ENCODE measurements at places on chromosomes 11 and 22.
A peak's percentile ranks its signal among the peaks of the same experiment; 100 is the strongest.

DNA sequence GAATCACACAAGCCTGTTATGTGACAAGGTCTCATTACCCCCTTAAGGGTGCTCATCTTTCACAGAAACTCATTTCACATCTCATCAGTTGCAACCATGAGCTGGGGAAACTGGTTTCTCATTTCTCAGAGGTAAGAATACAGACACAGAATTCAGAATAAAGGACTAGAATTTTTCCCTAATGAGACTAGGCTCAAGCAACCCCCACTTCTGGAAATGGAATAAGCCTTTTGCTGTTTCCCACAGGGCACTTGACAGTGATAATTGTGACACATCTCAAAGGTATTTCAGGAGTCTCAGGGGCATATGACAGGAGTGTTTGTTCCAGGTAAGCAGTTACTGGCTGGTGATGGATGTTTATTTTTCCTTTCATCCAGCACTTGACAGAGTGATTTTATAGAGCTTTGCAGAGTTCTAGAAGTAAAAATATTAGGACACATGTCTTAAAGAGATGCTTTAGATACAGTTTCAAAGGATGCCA lies 112.9 kb upstream of the DDI1 start:
- H3K27ac ChIP-seq, result no peak overlapping the region
- H3K4me3 ChIP-seq, result no peak overlapping the region
- no peak for DNase-seq
- H3K27me3 ChIP-seq, result no peaks in the 10 kb centered on the region
- H3K4me1 ChIP-seq, result no peaks in the 10 kb centered on the region

GRCh38 chr22:42433754-42434682 lies 1.8 kb upstream of the NFAM1 start:
- H3K4me3 ChIP-seq, result no peak overlapping the region
- no peak for DNase-seq
- peaks cover 6% of the 10 kb centered on the region for H3K4me1 ChIP-seq
- H3K27me3 ChIP-seq, result peaks cover 9% of the 10 kb centered on the region
- H3K36me3 ChIP-seq, result no peaks in the 10 kb centered on the region
- H3K27ac ChIP-seq, result no peak overlapping the region

DNA sequence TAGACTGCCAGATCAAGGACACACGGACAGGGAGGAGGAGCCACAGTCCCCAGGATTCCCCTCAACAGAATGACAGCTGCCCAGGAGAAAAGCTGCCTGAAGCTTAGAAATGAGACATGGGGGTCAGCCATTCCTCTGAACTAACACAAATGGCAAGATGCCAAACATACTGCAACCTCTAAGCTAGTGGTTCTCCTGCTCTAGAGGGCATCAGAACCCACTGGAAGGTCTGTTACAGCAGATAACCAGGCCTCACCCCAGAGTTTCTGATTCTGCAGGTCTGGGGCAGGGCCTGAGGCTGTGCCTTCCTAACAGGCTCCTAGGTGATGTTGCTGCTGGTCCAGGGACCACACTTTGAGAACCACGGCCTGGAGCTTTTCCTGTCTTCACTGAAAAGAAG lies 28.6 kb upstream of the BID start:
- H3K4me1 ChIP-seq, result peaks cover 4% of the 10 kb centered on the region
- H3K36me3 ChIP-seq, result peaks cover 8% of the 10 kb centered on the region
- H3K4me3 ChIP-seq, result no peak overlapping the region
- H3K27me3 ChIP-seq, result no peaks in the 10 kb centered on the region
- no peak overlapping the region for H3K27ac ChIP-seq
- no peak for DNase-seq

GRCh38 chr11:64742087-64742888 lies 1.7 kb downstream of the RASGRP2 start:
- no peaks in the 10 kb centered on the region for H3K36me3 ChIP-seq
- peaks cover 6% of the 10 kb centered on the region for H3K27me3 ChIP-seq
- DNase-seq, result peak; percentile 53
- peak overlapping the region; percentile 62 for H3K4me3 ChIP-seq

- H3K27me3 ChIP-seq, result no peaks in the 10 kb centered on the region
- H3K36me3 ChIP-seq, result peaks cover 34% of the 10 kb centered on the region
- no peak overlapping the region for H3K4me3 ChIP-seq
- peaks cover 40% of the 10 kb centered on the region for H3K4me1 ChIP-seq
- DNase-seq, result no peak
Measured at GRCh38 chr11:10796191-10796590, 12.5 kb downstream of the EIF4G2 start.

GRCh38 chr11:45725121-45725520 lies 59.7 kb upstream of the CHST1 start:
- H3K36me3 ChIP-seq, result no peaks in the 10 kb centered on the region
- no peak for DNase-seq
- H3K4me1 ChIP-seq, result peaks cover 19% of the 10 kb centered on the region
- H3K4me3 ChIP-seq, result no peak overlapping the region
- H3K27ac ChIP-seq, result peak overlapping the region; percentile 11

DNA sequence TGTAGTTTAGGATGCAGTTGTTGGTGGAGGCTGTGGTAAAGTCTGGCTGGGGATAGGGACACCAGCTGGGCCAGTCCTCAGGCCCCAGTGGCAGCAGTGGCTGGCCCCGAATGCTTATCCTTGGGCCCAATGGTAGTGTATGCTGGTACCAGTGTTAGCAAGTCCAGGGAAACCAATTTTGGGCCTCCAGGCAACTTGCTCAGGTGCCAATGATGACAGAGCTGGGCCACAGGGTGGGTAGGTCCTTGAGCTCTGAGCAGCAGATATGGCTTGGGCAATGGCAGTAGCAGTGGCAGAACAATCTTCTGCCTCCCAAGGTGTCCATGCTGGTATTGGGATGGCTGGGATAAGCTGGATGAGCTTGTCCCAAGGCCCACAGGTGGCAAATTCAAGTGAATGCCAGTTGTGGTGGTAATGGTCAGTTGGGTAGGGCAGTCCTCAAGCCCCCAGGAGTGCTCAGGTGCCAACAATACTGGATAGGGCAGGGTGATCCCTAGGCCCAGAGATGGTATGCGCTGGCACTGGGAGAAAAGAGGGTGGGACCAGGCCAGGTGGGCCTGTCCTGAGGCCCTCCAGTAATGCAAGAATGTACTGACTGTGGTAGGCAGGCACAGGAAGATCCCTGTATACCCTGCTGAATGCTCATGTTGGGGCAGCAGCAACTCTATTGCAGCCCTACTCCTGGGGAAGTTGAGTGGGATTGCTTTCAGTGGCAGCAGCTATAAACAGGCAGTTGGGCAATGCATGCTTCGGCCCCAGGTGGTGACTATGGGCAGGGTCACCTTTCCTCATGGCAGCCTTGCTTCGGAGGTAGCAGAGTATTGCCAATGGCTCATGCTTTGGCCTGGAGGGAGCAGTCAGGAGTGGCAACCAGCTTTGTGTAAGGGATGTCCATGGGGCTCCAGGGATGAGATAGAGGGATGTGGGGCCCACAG lies 54.7 kb downstream of the KCNQ1OT1 start:
- no peaks in the 10 kb centered on the region for H3K4me1 ChIP-seq
- no peak overlapping the region for H3K27ac ChIP-seq
- no peak for DNase-seq
- peaks cover 60% of the 10 kb centered on the region for H3K36me3 ChIP-seq
- no peaks in the 10 kb centered on the region for H3K27me3 ChIP-seq

GRCh38 chr11:62879235-62879978 lies 1.3 kb upstream of the SLC3A2 start:
- H3K4me3 ChIP-seq, result peak overlapping the region; percentile 100
- H3K4me1 ChIP-seq, result peaks cover 35% of the 10 kb centered on the region
- no peak for DNase-seq
- H3K27me3 ChIP-seq, result no peaks in the 10 kb centered on the region
- peaks cover 58% of the 10 kb centered on the region for H3K36me3 ChIP-seq

DNA sequence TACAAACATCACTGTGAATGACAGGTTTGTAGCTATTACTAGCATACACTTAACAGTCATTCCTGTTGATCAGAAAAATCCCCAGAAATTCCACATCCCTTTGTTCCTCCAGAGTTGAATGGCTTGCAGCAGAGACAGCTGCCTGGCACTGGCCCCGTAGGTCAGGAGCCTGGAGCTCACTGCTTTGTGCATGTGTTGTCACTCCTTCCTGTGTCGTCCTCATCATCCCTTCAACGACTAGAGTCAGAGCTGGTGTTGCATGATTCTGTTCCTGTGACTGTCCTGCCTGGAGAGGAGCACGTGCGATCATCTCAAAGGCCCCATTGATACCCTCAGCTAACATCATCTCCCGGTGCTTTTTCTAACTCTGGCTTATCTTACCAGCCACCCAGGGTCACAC lies 58.3 kb downstream of the LDLRAD3 start:
- no peak overlapping the region for H3K27ac ChIP-seq
- no peak overlapping the region for H3K4me3 ChIP-seq
- DNase-seq, result no peak
- H3K36me3 ChIP-seq, result no peaks in the 10 kb centered on the region
- peaks cover 9% of the 10 kb centered on the region for H3K27me3 ChIP-seq
- no peaks in the 10 kb centered on the region for H3K4me1 ChIP-seq

GRCh38 chr11:118917481-118918127 lies 8.1 kb downstream of the BCL9L start:
- H3K27ac ChIP-seq, result peak overlapping the region; percentile 99
- H3K27me3 ChIP-seq, result no peaks in the 10 kb centered on the region
- H3K4me1 ChIP-seq, result peaks cover 82% of the 10 kb centered on the region
- H3K4me3 ChIP-seq, result peak overlapping the region; percentile 87
- DNase-seq, result peak; percentile 88
- H3K36me3 ChIP-seq, result peaks cover 18% of the 10 kb centered on the region

DNA sequence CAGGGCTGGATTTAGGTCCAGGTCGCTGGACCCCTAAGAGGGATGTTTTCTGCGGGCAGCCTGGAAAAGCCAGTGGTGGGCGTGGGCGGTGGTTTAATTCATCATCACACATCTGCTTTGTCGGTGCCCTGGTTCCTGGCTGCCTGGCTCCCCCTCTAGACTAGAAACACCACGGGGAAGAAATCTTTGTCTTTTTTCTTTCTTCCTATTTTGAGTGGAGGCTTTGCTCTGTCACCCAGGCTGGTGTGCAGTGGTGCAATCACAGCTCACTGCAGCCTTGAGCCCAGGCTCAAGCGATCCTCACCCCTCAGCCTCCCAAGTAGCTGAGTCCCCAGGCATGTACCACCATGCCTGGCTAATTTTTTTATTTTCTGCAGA lies 86.6 kb upstream of the LINC01488 start:
- H3K36me3 ChIP-seq, result no peaks in the 10 kb centered on the region
- no peak overlapping the region for H3K4me3 ChIP-seq
- no peaks in the 10 kb centered on the region for H3K4me1 ChIP-seq
- H3K27me3 ChIP-seq, result no peaks in the 10 kb centered on the region
- H3K27ac ChIP-seq, result no peak overlapping the region

- H3K4me1 ChIP-seq, result no peaks in the 10 kb centered on the region
- H3K27me3 ChIP-seq, result no peaks in the 10 kb centered on the region
- no peaks in the 10 kb centered on the region for H3K36me3 ChIP-seq
- DNase-seq, result no peak
- no peak overlapping the region for H3K4me3 ChIP-seq
Measured at GRCh38 chr11:102553835-102554282, 23.3 kb upstream of the MMP7 start.

DNA sequence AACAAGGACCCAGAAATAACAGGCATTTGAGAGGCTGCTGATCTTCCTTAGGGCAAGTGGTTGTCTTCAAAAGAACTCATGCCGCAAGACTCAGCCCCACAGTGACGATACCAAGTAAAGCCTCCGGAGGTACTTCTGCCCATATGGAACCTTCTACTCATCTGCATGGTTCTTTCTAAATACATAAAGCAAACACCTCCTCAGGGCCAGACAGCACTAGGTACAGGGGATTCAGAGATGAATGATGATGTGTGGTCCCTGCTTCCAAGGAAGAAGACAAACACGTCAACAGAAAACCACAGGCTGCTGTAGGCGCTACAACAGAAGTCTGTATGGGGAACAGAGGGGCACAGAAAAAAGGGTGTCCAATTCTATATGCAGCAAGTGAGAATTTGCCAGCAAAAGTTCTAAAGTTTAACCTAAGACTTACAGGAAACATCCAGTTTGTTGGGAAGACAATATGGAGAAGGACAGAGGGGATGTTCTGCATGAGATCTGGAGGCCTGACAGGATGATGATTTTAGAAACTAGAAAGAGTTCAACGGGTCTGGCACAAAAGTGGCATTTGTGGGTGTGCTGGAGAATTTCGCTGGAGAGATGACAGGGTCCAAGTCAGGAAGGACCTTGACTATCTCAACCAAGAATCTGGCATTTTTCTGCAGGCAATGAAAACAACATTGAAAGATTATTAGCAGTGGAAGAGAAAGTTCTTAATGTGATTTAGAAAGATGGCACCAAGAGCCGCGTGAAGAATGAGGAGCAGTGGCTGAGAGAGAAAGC lies 23.7 kb downstream of the JAML start:
- H3K4me1 ChIP-seq, result peaks cover 12% of the 10 kb centered on the region
- H3K36me3 ChIP-seq, result peaks cover 19% of the 10 kb centered on the region
- no peak overlapping the region for H3K4me3 ChIP-seq
- no peaks in the 10 kb centered on the region for H3K27me3 ChIP-seq
- DNase-seq, result peak; percentile 41

- no peak overlapping the region for H3K27ac ChIP-seq
- peaks cover 15% of the 10 kb centered on the region for H3K27me3 ChIP-seq
- no peak for DNase-seq
Measured at GRCh38 chr11:33479231-33479630, 221.4 kb downstream of the C11orf91 start.

- H3K27me3 ChIP-seq, result no peaks in the 10 kb centered on the region
- H3K4me1 ChIP-seq, result no peaks in the 10 kb centered on the region
- no peak overlapping the region for H3K4me3 ChIP-seq
- H3K27ac ChIP-seq, result no peak overlapping the region
- peaks cover 6% of the 10 kb centered on the region for H3K36me3 ChIP-seq
Measured at GRCh38 chr22:40567626-40568328, 68.7 kb downstream of the MRTFA start.

GRCh38 chr22:31179345-31179744 lies 19.4 kb downstream of the RNF185 start:
- H3K27me3 ChIP-seq, result no peaks in the 10 kb centered on the region
- no peak overlapping the region for H3K27ac ChIP-seq
- no peak overlapping the region for H3K4me3 ChIP-seq
- peaks cover 10% of the 10 kb centered on the region for H3K36me3 ChIP-seq

GRCh38 chr22:22362936-22363335 lies 118.3 kb downstream of the VPREB1 start:
- H3K27me3 ChIP-seq, result peaks cover 34% of the 10 kb centered on the region
- no peak overlapping the region for H3K27ac ChIP-seq
- no peaks in the 10 kb centered on the region for H3K4me1 ChIP-seq
- no peak overlapping the region for H3K4me3 ChIP-seq
- no peak for DNase-seq

- no peaks in the 10 kb centered on the region for H3K4me1 ChIP-seq
- no peaks in the 10 kb centered on the region for H3K27me3 ChIP-seq
- DNase-seq, result no peak
- no peak overlapping the region for H3K27ac ChIP-seq
Measured at GRCh38 chr11:122340607-122341290, 224.7 kb upstream of the BLID start.

DNA sequence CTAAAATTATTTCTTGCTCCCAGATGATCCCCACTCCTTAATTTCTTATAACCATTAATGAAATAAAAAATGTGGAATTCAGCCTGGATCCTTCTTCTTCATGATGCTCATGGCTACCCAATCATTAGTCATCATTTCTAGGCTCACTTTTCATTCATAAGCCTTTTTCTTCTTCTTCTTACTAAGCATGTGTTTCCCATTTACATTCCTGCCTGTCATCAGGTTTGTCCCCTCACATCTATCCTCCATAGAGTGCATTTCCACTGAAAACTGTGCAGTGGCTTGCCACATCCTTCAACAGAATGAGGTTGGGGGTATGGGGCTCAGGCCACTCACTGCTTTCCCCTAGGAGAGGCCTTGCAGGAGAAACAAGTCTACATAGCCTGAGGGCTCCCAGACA lies 35.8 kb upstream of the NTM start:
- H3K27ac ChIP-seq, result no peak overlapping the region
- no peaks in the 10 kb centered on the region for H3K4me1 ChIP-seq
- no peak overlapping the region for H3K4me3 ChIP-seq
- H3K27me3 ChIP-seq, result no peaks in the 10 kb centered on the region
- no peak for DNase-seq

- no peaks in the 10 kb centered on the region for H3K4me1 ChIP-seq
- DNase-seq, result no peak
- H3K4me3 ChIP-seq, result no peak overlapping the region
- H3K27ac ChIP-seq, result no peak overlapping the region
Measured at GRCh38 chr22:44338906-44339305, 26.2 kb upstream of the SHISAL1 start.

Measured in activated naive CD4-positive, alpha-beta T cell treated with anti-CD3 and anti-CD28 coated beads for 36 hours (primary cell).